Skeletal muscle cell (primary cell): ENCODE measurements at places on chromosomes 1 and 21.
A peak's percentile ranks its signal among the peaks of the same experiment; 100 is the strongest.

- no peak for DNase-seq
Measured at GRCh38 chr1:210702506-210702905, 373.8 kb downstream of the HHAT start.

DNA sequence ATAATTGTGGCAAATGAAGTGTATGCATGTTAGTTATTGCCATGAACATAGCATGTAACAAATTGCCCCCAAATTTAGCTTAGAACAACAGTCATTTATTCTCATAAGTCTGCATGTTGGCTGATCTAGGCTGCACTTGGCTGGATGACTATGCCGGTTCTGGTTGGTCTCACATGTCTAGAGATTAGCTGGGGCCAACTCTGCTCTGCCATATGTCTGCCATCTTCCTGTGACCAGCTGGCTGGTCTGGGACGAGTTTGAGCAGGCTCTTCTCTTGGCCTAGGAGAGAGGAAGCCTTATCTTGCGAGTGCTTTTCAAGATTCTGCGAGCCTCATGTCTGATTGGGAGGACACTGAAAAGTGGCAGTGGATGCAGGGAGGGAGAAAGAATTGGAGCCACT, 198.3 kb upstream of the FAM78B start:
- no peak for DNase-seq

DNA sequence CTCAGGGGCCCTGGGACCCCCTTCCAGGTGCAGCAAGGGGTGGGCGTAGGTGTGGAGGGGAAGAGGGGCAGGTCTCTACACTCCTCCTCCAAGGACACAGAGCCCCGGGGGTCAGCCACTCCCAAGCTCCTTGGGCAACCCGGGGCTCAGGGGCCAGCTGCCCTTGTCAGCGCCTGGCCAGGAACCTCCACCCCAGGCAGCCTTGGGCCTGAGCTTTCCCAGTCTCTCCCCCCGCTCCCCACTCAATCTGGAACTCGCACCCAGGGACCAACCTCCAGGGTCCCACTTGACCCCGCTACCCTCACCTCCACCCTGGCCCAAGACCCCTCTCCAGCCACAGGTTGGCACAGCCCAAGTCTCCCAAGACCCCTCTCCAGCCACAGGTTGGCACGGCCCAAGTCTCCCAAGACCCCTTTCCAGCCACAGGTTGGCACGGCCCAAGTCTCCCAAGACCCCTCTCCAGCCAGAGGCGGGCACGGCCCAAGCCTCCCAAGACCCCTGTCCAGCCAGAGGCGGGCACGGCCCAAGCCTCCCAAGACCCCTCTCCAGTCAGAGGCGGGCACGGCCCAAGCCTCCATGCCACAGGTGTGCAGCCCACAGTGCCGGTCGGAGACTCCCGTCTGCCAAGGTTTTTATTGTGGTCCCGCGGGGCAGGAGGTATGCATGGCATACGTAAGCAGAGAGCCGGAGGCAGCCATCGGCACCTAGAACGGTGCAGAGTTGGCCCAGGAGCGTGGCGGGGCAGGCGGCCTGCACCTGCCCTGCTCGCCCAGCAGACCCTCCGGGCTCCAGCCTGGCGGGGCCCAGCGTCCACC, 3.0 kb downstream of the TNFRSF4 start:
- no peak for DNase-seq

GRCh38 chr21:29077651-29078090, 4.2 kb upstream of the CCT8 start:
- no peak for DNase-seq

DNA sequence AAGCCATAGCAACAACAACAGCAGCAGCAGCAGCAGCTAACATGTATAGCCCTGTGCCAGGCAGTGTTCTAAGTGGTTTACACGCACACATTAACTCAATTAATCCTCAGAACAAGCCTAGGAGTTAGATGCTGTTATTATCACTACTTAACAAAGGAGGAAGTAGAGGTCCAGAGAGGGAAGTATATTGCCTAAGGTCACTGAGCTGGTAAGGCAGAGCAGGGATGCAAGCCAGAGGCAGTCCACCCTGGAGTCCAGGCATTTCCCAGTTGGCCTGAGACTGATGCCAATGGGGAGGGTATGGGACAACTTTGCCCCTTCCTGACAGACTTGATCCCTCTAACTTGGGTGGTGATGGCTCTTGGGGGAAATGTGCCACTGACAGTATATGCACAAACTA, 6.8 kb downstream of the CDC14A start:
- DNase-seq: no peak

DNA sequence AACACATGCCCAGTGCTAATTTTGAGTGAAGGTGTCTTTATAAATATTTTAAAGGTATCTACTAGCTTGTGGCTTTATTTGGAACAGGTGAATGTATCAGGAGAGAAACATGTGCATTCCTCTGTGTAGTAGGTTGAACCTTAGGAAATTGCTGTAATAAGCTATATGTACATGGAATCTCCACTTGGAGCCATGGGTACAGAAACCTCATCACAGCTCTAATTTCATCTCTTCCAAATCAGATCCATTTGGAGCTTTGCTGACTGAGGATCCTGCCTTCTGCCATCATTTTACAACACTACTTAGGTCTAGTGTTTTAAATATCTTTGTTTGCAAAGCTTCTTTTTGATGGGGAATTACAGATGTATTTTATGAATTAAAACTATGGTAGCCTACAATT, 2.1 kb downstream of the KCNK2 start:
- no peak for DNase-seq

DNA sequence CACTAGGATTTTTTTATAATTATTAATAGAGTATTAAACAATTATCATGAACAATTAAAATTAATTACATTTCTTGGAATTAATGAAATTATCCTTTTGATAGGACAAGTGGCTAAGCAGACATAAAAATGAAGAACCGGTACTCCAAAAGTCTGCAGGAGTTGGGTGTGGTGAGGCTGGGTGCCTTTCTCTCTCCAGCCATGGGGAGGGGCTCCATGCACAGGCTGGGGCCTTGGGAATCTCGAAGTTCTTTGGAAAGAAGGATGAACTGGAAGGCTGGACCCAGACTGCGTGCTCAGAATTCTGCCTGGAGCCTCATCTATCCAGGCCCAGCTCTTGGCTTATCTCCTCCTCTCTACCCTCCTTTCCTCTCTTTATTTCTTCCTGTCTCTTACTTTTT, 94.1 kb downstream of the ACTL8 start:
- no peak for DNase-seq

DNA sequence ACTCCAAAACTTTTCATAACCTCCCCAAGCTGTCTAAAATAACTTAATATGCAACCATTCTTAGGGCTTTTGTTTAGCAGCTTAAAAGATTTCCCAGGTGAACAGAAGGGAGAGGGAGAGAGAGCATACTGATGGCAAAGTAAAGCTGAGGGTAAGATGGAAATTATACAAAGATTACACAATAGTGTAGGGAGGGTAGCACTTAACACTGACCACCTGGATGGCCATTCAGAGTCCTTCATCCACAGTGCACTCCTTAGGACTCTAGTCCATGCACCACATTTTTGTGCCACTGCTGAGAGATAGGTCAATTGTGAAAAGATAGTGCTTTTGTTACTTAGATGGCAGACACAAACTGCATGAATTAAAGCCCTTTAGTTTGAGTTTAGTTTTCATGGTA, 574.6 kb downstream of the LMO4 start:
- no peak for DNase-seq

DNA sequence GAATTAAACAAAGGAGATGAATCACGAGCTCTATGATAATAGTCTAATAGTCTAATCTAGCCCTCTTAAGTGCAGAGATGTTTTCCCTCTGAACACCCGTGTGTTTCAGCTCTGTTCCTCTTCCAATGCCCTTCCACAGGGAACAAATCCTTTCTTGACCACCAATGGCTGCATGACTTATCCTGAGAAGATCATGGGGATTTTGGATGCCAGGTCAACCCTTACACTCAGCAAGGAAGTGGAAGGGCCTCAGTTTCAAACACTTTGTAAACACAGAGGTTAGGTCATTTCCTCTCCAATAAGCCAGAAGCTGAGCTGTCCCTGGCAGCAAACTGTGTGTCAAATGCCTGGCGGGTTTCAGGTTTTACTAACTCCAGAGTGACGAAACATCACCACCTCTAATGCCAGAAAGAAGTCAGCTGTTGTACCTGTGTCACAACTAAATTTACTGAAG, 200.0 kb downstream of the GABPA start:
- peak; percentile 83 for DNase-seq

DNA sequence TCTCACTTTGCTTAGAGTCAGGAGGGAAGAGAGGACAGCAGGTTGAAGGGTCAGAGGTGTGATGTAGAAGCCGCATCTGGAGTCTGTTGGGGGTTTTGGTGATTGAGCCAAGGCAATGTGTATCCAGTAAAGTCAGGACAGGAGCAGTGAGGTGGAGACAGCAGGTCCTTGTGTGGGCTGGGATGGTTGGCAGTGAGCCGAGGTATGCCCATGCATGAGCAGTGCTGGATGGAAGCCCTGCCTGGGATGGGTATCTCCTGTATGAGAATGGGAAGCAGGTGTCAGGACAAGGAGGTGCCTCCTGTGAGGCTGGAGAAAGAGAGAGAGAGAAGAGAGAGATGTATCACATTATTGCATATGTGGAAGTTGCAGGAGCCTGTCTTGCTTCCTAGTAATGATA, 90.0 kb downstream of the OBSCN start:
- no peak for DNase-seq

DNA sequence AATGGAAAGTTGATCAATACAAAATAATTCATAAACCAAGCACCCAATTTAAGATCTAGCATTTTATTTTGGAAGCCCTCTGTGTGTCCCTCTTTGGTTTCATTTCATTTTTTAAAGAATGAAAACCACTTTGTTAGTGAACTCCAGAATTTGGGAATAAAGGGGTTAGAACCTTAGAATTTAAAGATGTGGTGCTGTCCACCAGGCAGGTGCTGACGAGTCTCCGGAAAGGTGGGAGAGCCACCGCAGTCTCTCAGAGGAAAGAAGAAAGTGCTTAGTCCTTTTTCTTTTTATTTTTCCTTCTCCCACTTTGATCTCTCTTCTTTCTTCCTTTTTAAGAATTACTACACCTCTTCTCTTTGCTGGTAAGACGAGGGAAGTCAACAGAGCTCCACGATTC, 20.5 kb upstream of the HIVEP3 start:
- no peak for DNase-seq

GRCh38 chr1:32786856-32787255, 30.3 kb downstream of the YARS1 start:
- no peak for DNase-seq

GRCh38 chr21:38440746-38441145, 57.5 kb downstream of the ERG start:
- DNase-seq: peak; percentile 61

DNA sequence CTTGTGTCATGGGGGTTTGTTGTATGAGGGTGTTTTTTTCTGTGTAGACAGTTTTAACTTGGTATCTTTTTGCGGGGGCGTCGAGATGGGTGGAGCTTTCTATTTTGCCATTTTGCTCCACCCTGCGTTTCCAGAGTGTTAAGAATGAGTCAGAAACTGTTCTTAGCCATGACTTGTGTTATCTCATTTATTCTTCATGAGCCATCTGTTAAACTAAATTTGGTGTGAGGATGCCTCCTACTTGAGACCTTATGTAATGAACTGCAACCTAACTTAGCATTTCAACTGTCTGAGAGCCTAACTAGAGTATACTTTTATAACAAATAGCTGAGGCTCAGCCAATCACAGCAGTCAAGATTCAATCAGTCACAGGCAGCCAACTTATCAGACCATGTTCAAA, 1873.5 kb downstream of the NCAM2 start:
- no peak for DNase-seq

DNA sequence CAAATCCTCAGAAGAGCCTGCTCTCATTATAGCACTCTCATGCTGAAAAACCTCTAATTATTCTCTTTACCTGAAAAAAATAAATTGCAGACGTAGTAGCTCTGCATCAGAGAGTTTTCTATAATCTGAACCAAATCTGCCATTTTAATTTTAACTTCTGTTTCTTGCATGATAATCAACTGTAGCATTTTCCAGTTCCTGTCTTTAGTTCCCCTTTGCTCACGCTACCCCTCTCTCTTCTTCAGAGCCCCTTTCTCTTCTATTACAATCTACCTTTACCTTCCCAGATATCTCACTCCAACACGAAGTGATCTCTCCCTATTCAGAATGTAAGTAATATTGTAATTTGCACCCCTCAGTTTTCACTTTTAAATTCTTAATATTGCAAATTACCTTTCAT, 31.4 kb downstream of the FMO1 start:
- no peak for DNase-seq

GRCh38 chr1:245933431-245934045, 573.5 kb downstream of the SMYD3 start:
- no peak for DNase-seq

DNA sequence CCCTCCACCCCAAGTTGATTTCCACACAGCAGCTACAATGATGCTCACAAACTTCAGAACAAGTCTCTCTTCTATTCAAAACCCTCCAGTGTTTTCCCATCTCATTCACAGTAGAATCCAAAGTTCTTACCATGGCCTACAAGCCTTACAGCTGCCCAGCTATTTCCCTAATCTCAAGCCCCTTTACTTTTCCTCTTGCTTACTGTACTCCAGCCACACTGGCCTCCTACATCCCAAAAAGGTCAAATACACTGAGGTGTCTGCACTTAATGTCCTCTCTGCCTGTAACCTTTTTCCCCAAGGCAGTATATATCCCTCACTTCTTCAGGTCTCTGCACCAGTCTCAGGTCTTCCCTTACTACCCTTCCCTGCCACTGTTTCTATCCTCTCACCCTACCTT, 2.6 kb downstream of the RAP1A start:
- no peak for DNase-seq

- no peak for DNase-seq
Measured at GRCh38 chr1:105427543-105427942, 1628.9 kb upstream of the PRMT6 start.

GRCh38 chr1:27430903-27431600, 38.6 kb downstream of the GPR3 start:
- DNase-seq: no peak

DNA sequence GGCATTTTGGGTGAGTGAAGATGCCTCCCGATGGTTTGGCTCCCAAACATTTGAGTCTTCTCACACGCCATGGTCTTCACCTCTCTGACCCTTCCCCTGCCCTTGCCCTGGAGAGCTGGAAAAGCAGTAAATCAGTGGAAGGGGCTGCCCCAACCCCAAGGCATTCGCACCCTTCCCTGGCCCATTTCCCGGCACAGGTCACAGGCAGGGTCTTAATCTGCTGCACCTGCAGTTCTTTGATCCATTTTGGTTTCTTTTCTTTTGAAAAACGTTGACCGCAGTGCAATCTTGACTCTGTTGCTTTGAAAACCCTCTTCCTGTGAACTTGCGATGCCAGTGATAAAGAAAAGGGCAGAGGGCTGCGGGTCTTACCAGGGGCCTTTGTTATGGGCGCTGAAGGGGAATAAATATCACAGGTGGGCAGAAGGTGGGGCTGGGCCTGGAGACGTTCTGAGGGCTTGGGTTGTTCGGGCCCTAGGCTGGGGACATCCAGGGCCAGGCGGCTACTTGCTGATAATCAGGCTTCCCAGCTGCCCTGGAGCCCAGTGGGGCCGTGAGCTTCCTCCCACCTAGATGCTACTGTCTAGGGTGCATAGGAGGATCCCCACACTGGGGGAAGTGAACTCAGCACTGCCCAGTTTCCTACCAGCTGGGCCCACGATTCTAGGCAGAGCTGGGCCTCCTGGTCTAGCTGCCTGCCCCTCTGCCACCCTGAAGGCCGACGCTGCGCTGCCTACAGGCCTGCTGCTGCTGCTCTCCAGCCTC, 38.6 kb upstream of the EPS8L3 start:
- DNase-seq: no peak

GRCh38 chr1:6282577-6283270, 21.8 kb upstream of the GPR153 start:
- no peak for DNase-seq
